ENCODE measurements at places on chromosomes 12 and 14.

DNA sequence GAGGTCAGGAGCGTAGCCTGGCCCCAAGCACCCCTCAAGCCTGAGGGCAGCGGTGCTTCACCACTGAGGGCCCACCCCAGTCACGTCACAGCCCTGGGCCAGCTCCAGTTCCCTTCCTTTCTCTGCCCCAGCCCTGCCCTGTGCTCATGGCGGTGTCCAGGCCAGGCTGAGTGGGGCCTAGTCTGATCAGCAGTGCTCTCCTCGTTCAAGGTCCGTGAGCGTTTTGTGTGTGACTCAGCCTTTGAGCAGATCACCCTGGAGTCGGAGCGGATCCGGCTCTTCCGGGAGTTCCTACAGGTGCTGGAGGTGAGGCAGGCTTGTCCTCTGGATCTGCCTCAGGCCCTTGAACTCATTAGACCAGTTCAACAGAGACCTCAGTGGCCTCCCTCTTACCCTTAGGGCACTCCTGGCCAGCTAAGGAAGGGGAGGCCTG lies 19.0 kb downstream of the PRPF40B start:
- H3K27me3 ChIP-seq, result no peaks in the 10 kb centered on the region
- DNase-seq, result no peak
- H3K4me1 ChIP-seq, result peaks cover 19% of the 10 kb centered on the region
- H3K36me3 ChIP-seq, result peaks cover 11% of the 10 kb centered on the region
- no peak overlapping the region for H3K4me3 ChIP-seq

GRCh38 chr14:100221533-100222223 lies 17.3 kb upstream of the YY1 start:
- DNase-seq, result peak; percentile 39
- H3K27ac ChIP-seq, result no peak overlapping the region
- no peaks in the 10 kb centered on the region for H3K27me3 ChIP-seq
- H3K4me1 ChIP-seq, result peaks cover 6% of the 10 kb centered on the region
- H3K4me3 ChIP-seq, result no peak overlapping the region

- no peak for DNase-seq
- no peak overlapping the region for H3K4me3 ChIP-seq
- H3K4me1 ChIP-seq, result peaks cover 11% of the 10 kb centered on the region
- H3K36me3 ChIP-seq, result peaks cover 17% of the 10 kb centered on the region
- H3K27me3 ChIP-seq, result no peaks in the 10 kb centered on the region
Observed at GRCh38 chr12:47245623-47246022, 165.9 kb upstream of the AMIGO2 start.

- no peak for DNase-seq
- H3K36me3 ChIP-seq, result no peaks in the 10 kb centered on the region
- H3K4me1 ChIP-seq, result no peaks in the 10 kb centered on the region
Observed at GRCh38 chr12:41103614-41104013, 84.5 kb upstream of the PDZRN4 start.

- no peaks in the 10 kb centered on the region for H3K4me1 ChIP-seq
- H3K4me3 ChIP-seq, result no peak overlapping the region
- H3K27ac ChIP-seq, result no peak overlapping the region
- H3K27me3 ChIP-seq, result no peaks in the 10 kb centered on the region
Observed at GRCh38 chr14:75968456-75968855, 13.3 kb downstream of the TGFB3 start.

DNA sequence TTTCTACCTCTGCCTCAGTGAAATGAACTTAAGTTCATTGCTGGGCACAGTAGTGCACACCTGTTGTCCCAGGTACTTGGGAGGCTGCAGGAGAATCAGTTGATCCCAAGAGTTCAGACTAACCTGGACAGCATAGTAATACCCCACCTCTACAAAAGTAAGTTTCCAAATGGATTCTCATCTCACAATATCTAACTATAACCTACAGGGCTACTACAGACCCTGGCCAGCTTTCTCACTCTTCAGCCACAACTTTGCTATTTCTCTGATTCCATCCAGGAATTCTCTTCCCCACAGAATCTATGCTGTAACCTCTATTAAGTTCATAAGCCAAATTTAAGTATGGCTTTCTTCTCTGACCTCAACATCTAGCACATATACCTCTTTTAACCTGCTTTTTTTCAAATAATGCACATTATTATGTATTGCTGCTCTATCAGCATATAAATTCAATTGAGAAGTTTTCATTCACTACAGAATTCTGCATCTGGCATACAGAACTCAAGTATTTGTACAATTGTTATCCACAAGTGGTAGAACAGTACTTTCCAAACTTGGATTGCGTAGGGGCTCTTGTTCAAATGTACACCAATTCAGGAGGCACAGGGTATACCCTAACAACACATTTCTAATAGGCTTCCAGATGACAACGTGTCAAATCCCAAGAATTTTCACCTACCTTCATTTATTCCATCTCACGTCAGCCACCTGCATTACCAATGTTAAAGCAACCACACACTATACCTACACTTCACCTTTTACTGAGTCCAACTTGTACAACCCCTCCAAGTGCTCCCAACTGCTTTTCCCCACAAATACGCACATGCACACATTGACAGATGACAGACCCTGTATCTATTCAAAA lies 3.8 kb downstream of the RPS29 start:
- H3K36me3 ChIP-seq, result peaks cover 60% of the 10 kb centered on the region
- no peak for DNase-seq
- H3K27me3 ChIP-seq, result no peaks in the 10 kb centered on the region
- peak overlapping the region; percentile 39 for H3K27ac ChIP-seq
- peaks cover 64% of the 10 kb centered on the region for H3K4me1 ChIP-seq

DNA sequence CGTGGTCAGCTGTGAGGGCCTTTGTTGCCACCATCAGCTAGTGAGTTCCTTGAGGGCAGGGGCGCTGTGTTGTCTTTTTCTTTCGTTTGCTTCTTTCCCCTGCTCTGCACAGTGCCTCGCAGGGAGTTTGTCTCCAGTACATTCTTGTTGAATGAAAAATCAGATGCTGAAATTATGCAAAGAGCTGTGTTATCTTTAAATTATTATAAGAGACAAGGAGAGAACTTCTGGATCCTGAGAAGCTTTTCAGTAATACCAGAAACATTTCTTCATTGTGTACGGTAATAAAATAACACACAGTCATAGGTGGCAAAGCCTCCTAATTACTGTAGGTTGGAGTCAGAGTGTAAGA lies 14.9 kb downstream of the EML1 start:
- no peak overlapping the region for H3K27ac ChIP-seq
- peaks cover 79% of the 10 kb centered on the region for H3K27me3 ChIP-seq
- DNase-seq, result no peak
- H3K4me3 ChIP-seq, result no peak overlapping the region

DNA sequence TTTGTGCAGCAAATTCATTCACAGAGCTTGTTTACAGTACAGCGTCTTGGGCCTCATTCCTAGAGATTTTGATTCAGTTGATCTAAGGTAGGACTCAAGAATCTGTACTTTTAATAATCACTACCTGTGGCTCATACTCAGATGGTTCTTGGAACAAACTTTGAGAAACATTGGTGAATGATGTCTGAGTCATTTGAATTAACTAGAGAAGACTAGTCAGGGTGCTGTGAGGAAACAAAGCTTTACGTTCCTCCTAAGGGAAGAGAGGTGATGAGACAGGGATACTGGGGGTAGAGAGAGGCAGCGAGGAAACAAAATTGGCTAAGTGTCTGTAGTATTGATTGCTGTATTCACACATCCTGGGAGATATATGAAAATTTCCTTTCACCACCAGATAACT lies 109.4 kb downstream of the SLC15A5 start:
- no peaks in the 10 kb centered on the region for H3K4me1 ChIP-seq
- no peaks in the 10 kb centered on the region for H3K27me3 ChIP-seq
- H3K4me3 ChIP-seq, result no peak overlapping the region
- H3K36me3 ChIP-seq, result no peaks in the 10 kb centered on the region

GRCh38 chr12:130240831-130241590 lies 78.7 kb downstream of the FZD10 start:
- no peak overlapping the region for H3K4me3 ChIP-seq
- no peaks in the 10 kb centered on the region for H3K27me3 ChIP-seq
- H3K36me3 ChIP-seq, result no peaks in the 10 kb centered on the region
- no peak for DNase-seq

- peaks cover 47% of the 10 kb centered on the region for H3K27me3 ChIP-seq
- no peaks in the 10 kb centered on the region for H3K4me1 ChIP-seq
- no peaks in the 10 kb centered on the region for H3K36me3 ChIP-seq
- DNase-seq, result no peak
Observed at GRCh38 chr12:132279184-132279889, 50.1 kb downstream of the GALNT9 start.

DNA sequence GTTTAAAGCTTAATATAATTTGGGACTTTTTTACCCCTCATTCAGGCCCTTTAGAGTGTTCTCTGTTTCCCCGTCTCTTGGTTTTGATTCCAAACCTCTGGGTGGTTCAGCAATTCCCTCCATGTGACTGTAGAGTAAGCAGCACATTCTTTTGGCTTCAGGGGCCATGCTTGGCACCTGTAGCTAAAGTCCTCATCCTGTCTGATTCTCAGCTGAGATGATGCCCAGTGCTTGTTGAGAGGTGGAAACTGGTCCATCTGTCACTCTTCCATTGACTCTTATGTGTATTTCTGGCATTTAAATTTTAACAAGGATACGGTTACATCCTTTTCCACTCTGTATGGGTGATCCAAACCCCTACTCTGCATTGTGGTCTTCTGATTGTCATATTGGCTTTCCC lies 127.1 kb downstream of the DIO2 start:
- H3K4me1 ChIP-seq, result no peaks in the 10 kb centered on the region
- no peak overlapping the region for H3K27ac ChIP-seq
- no peaks in the 10 kb centered on the region for H3K36me3 ChIP-seq
- no peak for DNase-seq

DNA sequence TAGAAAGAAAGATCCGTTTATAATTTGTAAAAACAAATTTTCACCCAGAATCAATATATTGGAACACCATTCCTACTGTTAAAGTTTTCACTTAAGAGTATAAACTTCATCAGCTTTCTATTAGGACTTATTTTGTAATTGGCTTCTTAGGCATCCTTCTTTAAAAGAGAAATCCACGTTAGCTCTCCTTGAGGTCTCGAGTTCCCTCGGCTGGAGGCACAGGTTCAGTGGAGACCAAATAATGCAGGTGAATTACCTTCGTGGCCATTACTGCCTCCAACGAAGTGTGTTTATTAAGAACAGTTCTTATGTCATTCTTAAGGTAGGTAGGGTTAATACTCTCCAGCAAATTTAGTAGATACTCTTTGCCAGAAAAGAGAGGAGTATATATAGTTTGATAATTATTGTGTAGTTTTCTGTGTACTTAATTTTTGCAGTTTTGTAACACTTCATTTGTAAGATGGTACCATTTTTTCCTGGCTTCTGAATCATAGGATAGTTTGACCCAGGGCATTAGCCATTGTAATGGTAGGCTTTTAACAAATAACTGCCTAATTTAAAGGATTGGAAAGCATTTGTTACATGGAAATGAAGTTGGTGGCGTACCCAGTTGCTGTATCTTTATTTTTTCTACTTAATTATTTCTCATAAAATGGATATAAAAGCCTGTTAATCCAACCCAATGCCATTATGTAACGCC lies 2.2 kb downstream of the CALM1 start:
- H3K36me3 ChIP-seq, result peaks cover 71% of the 10 kb centered on the region
- H3K4me3 ChIP-seq, result peak overlapping the region; percentile 99
- H3K27me3 ChIP-seq, result no peaks in the 10 kb centered on the region

- H3K36me3 ChIP-seq, result no peaks in the 10 kb centered on the region
- H3K4me1 ChIP-seq, result no peaks in the 10 kb centered on the region
- no peak for DNase-seq
- no peak overlapping the region for H3K27ac ChIP-seq
- H3K27me3 ChIP-seq, result peaks cover 4% of the 10 kb centered on the region
Observed at GRCh38 chr14:55221968-55222367, 30.6 kb upstream of the DLGAP5 start.

GRCh38 chr14:81192594-81192993 lies 28.2 kb downstream of the GTF2A1 start:
- DNase-seq, result no peak
- peak overlapping the region; percentile 14 for H3K27ac ChIP-seq
- no peaks in the 10 kb centered on the region for H3K27me3 ChIP-seq
- H3K36me3 ChIP-seq, result peaks cover 41% of the 10 kb centered on the region

- no peaks in the 10 kb centered on the region for H3K36me3 ChIP-seq
- no peaks in the 10 kb centered on the region for H3K4me1 ChIP-seq
- no peak for DNase-seq
Observed at GRCh38 chr14:79018836-79019235, 848.7 kb downstream of the NRXN3 start.

GRCh38 chr14:88992011-88992410 lies 167.6 kb downstream of the TTC8 start:
- H3K27me3 ChIP-seq, result peaks cover 73% of the 10 kb centered on the region
- no peaks in the 10 kb centered on the region for H3K4me1 ChIP-seq
- no peak for DNase-seq
- H3K36me3 ChIP-seq, result peaks cover 2% of the 10 kb centered on the region
- H3K27ac ChIP-seq, result no peak overlapping the region

GRCh38 chr12:7101694-7102131 lies 7.3 kb downstream of the C1RL start:
- H3K4me1 ChIP-seq, result peaks cover 37% of the 10 kb centered on the region
- H3K4me3 ChIP-seq, result no peak overlapping the region
- H3K27me3 ChIP-seq, result no peaks in the 10 kb centered on the region
- peaks cover 17% of the 10 kb centered on the region for H3K36me3 ChIP-seq
- no peak for DNase-seq
